ENCODE measurements at places on chromosomes 5 and 9.
A peak's percentile ranks its signal among the peaks of the same experiment; 100 is the strongest.

- DNase-seq: no peak
These were observed 71.1 kb upstream of the PITX1 start for GRCh38 chr5:135105105-135105484.

DNA sequence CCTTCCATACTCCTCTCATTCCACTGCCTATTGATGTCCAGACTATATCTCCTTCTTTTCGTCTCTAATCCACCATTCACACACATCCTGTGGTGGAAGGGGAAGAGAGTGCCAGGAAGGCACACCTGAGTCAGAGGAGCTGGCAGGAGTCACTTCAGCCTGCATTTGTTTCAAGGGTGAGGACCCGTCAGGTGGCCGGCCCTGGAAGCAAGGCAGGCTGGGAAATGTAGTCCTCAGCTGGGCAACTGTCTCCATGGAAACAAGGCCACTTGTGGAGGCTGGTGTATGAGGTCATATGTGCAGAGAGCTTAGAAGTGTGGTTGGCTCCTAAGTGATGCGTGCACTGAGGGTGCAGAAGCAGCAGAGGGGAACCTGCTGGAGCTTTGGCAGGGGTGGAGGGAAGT is 278.4 kb downstream of the NSG2 start:
- DNase-seq: no peak

- no peak for DNase-seq
These were observed 17.1 kb upstream of the FAM81B start for GRCh38 chr5:95374061-95374460.

- DNase-seq: no peak
These were observed 9.2 kb upstream of the ERAP1 start for GRCh38 chr5:96816991-96817390.

GRCh38 chr5:159316519-159317383 is 13.5 kb downstream of the IL12B start:
- DNase-seq: no peak

DNA sequence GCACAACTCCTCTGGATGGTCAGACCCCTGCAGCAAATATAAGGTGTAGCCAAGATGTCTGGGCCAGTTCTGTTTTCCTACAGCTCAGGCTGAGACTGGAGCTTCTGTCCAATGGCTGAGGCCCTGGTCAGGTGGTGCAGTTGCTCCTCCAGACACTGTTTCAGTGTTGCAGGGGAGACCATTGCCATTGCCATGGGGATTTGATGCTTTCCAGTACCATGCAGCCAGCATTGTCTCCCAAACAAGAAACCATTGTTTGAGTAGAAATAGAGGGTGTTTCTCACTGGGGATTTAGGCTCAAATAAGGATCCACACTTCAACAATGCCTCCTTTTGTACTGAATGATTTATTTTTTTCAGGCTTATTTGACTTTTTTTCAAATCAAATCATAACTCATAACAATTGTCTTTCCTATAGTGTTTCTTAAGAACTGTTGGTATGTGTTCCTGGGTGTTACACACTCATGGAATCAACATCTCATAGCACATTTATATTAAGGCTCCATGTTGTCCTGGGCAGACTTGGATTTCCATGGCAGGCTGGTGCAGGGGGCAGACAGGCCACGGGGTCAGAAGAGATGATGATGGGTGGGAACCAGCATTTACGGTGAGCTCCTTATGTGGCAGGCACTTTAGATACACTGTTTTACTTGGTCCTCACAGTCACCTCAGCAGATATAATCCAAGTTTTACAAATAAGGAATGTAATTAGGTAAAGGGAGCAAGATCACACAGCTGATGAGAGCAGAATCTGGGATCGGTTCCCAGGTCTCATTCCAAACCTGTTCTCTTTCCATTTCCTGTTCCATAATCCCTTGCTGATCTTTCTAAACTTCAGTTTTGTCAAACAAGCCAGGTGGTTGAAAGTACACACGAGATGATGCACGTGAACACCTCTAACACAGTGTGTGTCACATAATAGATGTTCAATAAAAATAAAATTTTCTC is 95.9 kb upstream of the GNAQ start:
- peak; percentile 79 for DNase-seq

GRCh38 chr5:43073597-43074546 is 33.8 kb upstream of the ANXA2R start:
- DNase-seq: no peak

DNA sequence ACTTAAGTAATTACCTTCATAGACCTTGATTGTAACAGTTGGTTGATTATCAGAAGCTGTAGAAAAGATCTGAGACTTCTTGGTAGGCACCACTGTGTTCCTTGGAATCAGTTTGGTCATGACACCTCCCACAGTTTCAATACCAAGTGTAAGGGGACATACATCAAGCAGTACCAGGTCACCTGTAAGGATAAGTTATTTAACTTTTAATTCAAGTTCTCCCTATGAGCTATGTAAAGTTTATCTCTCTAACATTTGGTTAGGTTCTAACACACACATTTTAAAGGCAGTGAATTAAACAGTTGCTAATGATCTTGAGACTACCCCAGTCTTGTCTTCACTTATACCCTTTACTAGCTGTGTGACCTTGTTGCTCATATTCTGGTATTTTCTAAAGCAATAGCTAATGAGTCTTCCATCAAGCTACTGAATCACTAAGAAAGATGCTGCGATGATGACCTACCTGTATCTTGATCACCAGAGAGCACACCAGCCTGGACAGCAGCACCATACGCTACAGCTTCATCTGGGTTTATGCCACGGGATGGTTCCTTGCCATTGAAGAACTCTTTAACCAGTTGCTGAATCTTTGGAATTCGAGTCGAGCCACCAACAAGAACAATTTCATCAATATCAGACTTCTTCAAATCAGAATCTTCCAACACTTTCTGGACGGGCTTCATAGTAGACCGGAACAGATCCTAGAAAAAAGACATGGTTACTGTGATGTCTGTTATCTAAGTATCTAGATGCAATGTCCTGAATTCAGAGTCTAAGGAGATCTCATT is 2.8 kb downstream of the HSPA5 start:
- DNase-seq: no peak

DNA sequence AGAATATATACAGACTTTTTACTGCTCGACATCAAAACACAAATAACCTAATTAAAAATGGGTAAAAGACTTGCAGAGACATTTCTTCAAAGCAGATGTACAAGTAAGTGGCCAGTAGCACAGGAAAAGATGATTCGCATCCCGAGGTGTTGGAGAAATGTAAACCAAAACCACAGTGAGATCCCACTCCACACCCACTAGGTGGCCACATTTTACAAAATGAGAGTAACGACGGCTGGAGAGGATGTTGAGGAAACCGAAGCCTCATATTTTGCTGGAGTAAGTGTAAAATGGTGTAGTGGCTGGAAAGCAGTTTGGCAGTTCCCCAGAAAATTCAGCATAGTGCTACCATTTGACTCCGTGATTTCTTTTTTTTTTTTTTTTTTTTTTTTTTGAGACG is 21.3 kb upstream of the GBGT1 start:
- DNase-seq: no peak

- no peak for DNase-seq
These were observed 1.0 kb downstream of the NAIF1 start for GRCh38 chr9:128065907-128066712.

GRCh38 chr9:8680157-8680556 is 880.6 kb upstream of the DMAC1 start:
- DNase-seq: no peak

DNA sequence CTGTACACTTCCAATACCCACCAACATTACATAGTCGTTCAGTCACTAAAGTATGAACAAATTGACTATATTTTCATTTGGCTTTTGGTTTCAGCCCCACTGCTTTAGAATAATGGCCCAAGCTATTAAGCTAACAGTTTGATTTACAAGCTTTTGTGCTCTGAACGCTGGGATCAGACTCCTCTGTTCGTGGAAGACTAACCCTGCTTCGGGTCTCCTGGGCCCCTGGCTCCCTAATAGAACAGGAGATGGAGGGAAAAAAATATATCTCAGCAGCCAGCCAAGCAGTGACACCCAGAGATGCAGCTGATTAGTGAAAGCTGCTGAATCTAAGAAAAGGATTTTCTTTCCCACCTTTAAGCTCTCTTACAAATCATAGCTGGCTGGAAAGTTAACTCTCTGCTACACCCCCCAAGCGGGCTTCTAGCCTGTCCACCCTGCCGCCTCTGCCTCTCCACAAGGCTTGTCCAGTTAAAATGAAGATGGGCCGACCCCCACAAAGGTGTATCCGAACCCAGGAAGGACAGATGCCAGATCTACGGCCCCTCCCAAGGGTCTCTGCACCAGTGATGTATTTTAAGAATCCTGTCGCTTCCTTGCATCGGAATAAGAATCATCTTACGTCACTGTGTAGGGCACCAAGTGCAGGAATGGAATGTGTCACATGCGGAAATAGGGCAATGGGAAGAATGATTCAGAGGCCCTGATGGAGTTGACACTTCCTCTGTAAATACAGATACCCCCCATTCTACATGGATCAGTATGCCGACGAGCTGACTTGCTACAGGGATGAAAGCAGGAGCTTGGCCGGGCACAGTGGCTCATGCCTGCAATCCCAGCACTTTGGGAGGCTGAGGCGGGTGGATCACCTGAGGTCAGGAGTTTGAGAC is 33.4 kb upstream of the BARHL1 start:
- DNase-seq: no peak

DNA sequence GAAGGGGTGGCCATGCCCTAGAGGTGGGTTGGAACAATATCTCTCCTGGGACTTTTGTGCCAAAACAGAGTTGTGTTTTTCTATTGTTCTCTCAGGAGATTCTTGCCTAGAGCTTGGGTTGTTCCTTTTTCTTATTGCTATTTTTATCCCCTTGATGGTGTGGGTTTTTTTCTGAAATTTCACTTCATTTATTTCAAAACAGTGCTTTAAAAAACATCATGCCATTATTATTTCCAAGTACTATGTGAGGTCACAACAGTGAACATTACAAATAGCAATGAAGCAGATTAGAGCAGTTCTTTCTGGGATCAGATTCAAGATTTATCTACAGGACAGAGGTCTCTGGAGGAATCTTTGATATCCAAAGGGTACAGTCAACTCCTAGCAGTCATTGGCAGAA is 76.6 kb downstream of the ACTBL2 start:
- no peak for DNase-seq

- peak; percentile 42 for DNase-seq
These were observed 188.0 kb upstream of the KLF9 start for GRCh38 chr9:70602321-70603019.

GRCh38 chr5:98865690-98866089 is 63.1 kb downstream of the CHD1 start:
- no peak for DNase-seq

DNA sequence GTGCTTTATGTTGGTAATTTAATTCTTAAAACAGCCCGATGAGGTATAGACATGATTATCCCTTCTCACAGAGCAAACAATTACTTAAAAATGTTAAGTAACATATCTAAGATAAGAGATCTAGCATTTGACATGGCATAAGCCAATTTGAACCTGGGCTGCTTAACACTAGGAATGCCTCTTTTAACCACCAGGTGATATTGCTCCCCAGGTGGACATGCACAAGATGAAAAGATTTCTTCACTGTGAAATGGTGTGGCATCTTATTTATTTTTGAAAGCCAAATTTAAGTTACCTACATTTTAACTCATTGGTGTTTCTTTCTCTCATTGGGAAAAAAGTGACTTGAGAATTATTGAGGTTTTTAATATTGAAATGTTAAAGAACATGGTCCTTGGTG is 15.8 kb upstream of the LRRC70 start:
- no peak for DNase-seq

GRCh38 chr5:59536875-59537274 is 356.7 kb downstream of the PDE4D start:
- DNase-seq: no peak

GRCh38 chr9:27573634-27574590 is 631 bp upstream of the C9orf72 start:
- peak; percentile 94 for DNase-seq

GRCh38 chr5:14343376-14343775 is 200.2 kb downstream of the TRIO start:
- DNase-seq: no peak

GRCh38 chr9:133995012-133995896 is 3.1 kb upstream of the VAV2 start:
- DNase-seq: no peak

DNA sequence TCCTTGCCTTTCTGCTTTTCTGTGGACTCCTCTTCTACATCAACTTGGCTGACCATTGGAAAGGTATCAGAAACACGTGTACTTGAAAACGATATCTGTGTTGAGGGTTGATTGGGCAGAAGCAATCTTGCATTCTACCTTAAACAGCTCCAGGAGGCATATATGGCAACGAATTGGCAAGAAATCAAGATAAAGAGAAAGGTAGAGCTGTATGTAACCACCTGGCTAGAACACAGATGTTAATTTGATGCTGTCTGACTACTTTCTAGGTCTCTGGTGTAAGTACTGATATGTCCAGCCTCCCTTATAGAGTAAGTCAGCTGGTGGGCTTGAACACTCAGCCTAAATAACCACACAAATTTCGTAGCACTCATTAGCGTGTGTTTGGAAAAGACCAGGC is 1.3 kb downstream of the MAN1B1 start:
- no peak for DNase-seq

GRCh38 chr9:72129271-72130156 is 19.7 kb upstream of the GDA start:
- no peak for DNase-seq

DNA sequence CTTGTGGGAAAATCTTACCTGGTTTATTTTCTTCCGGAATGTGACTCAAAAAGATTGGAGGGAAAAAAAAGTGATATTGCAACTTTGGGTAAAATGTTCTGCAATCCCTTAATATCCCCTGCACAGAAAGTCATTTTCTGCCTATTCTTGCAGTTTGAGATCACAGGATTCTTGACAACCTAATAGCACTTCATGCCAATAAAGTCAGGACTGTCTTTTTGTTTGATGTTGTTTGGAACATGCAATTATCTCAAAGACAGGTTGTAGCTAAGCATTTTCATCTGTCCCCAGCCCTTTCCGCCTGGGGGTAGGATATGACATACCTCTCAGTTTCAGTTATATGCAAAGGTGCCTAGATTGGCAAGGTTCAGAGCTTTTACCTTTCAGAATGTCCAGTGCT is 63.9 kb downstream of the ALDH1A1 start:
- DNase-seq: no peak

DNA sequence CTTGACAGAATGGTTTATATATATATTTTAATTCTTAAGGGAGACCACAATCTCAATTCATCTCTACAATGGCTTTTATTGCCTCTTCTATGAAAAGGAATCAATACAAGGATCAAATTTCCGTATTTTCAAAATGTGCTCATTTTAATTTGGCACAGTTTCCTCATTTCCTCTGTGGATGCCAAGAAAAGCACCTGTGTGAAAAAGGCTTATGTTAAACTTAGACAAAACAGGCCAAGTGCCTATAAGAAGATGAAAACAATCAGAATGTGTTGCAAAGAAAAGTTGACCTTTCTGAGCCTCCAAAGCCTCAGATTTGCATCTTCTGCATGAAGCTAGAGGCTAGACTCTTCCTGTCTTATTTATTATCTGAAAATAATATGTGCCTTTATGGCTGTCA is 173.7 kb upstream of the SLC12A2 start:
- no peak for DNase-seq

GRCh38 chr5:157259699-157260098 is 6.2 kb upstream of the CYFIP2 start:
- no peak for DNase-seq
